ENCODE measurements at places on chromosomes 3 and 15.

DNA sequence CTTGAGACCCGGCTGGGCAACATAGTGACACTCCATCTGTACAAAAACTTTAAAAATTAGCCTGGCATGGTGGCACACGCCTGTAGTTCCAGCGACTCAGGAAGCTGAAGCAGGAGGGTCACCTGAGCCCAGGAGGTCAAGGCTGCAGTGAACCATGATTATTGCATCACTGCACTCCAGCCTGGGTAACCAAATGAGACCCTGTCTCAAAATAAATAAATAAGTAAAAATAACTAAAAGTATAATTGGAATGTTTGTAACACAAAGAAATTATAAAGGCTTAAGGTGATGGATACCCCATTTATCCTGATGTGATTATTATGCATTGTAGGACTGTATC, 38.6 kb downstream of the MYO1E start:
- DNase-seq, result no peak

DNA sequence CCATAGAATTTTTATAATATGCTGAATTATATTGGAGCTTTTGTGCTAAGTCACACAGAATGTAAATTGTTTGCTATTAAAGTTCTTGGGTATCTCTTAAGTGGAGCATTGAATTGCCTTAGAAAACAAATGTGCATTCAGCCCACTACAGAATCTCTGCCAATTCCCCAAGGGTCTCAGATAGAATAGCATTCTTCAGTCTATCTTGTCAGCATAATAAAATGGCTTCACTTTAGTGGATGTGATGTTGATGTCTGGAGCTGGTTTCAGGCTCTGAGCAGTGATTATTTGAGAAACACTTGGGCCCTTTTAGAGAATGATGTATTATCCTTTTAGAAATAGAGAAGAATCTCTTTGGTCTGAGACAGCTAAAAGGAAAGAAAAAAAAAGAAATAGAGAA, 45.2 kb downstream of the LRCH3 start:
- no peak for DNase-seq

DNA sequence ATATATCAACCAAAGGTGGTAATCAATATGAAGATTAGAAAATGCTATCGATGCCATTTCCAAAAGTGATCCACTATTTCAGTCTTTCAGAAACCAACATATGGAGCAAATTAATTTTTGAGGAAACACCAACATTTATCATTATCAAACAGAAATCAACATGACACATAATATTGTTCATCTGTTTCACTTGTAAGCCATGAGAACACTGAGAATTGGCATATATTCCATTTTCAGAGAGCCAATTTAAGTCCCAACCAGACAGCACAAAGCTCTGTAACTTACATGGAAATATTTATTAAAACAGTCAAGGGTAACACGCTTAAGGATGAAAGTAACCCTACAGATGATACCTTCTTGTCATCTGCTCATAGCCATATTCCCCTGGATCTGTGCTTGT, 37.6 kb upstream of the STRIT1 start:
- DNase-seq, result no peak

DNA sequence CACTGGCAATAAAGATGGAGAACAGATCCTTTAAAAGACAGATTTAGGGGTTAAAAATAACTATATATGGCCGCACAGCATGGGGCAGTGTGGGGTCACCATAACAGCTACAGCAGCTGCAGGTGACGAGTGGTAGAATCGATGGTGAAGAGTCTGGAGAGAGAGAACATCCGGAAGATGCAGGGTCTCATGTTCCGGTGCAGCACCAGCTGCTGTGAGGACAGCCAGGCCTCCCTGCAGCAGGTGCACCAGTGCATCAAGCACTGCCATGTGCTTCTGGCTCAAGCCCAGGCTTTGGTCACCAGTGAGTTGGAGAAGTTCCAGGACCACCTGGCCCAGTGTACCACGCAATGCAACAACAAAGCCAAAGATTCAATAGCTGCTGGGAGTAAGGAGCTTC, 93.7 kb upstream of the IMPG2 start:
- DNase-seq, result no peak

DNA sequence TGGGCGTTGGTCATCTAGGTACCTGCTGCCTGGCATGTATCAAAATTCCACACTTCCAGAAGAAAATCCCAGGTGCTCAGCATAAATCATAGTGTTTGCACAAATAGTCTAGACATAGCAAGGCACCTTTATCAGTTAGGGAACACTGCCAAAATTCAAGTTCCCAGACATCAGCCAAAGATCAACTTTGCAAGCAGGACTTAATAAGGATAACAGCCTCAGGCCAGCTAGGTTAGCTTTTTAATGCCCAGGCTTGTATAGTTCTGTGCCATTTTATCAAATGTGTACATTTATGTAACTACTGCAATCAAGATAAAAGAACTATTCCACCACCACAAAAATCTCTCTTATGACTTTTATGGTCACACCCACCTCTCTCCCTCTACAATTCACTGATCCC, 30.7 kb downstream of the DZIP3 start:
- DNase-seq, result no peak
